ENCODE measurements at places on chromosomes 11 and 22. TPM values are rescaled to one million over a fixed set of nuclear protein-coding genes. Genes with fewer than 3 reads are reported as not detected.

DNA sequence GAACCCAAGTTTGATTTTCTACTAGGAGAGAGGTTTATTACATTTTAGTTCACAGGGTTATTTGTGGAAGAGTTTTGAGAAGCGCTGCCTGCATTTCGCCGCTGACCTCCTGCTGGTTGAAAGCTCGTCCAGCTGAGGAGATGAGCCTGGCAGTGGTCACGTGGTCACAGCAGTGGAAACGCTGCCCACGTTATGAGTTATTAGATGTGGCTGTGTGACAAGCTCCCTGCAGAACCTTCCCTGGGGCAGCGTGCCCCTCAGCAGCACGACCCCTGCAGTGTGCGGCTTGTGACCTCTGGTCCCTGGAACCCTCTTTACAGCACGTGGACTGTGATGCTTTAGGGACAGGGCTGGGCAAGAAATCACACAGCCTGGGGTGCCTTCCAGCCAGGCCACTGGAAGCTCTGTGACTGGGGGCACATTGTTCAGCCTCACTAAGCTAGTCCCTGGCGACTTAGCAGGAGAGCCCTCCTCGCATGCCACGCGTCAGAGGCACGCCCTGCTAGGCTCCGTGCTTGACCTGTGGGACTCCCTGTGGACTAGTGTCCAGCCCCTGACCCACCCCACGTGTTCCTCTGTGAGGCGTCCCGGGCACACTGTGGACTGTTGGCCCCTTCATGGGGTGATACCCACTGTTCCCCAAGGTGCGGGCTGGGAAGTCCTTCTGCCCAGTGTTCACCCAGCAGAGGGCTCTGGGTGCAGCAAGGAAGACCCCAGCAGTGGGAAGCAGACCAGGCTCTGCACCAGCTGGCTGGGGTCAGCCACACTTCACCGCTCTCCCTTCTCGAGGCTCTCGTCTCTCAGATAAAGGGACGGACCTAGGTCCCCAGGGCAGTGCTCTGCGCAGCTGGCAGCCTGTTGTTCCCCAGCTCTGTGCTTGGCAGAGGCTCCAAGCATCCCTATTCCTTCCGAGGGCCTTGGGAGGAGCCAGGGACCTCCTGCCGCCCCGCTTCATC, 349.5 kb downstream of the TBC1D22A start:
- no peak for DNase-seq

CST6 gene
- 0.95 TPM for total RNA-seq

C22orf42 gene
- total RNA-seq: not detected

KCNJ5 gene
- total RNA-seq: 2.1 TPM

OR11H1 gene
- not detected for total RNA-seq

DNA sequence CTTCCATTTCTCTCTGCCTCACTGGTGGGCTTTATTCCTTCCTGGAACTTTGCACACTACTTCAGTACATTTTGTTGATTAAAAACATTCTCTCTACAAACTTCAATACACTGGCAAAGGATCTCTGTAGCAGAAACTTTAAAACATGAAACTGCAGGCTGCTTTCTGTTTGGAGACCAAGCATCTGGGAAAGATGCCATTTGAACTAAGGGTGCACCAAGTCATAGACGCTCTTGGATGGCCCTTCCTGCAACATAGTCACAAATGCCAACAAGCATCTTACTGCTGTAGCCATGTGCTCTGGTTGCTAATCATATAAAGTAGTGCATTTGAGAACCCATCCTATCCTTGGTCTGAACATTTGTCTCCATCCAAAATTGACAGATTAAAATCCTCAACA, 56.4 kb downstream of the SNX19 start:
- no peak for DNase-seq

GRCh38 chr11:57460758-57461749, 726 bp downstream of the RTN4RL2 start:
- no peak for DNase-seq

BID gene
- 6.8 TPM for total RNA-seq

TENM4 gene
- 74.1 TPM for total RNA-seq

- peak; percentile 61 for DNase-seq
Observed at GRCh38 chr11:125165111-125165842, 726 bp downstream of the PKNOX2 start.

DNA sequence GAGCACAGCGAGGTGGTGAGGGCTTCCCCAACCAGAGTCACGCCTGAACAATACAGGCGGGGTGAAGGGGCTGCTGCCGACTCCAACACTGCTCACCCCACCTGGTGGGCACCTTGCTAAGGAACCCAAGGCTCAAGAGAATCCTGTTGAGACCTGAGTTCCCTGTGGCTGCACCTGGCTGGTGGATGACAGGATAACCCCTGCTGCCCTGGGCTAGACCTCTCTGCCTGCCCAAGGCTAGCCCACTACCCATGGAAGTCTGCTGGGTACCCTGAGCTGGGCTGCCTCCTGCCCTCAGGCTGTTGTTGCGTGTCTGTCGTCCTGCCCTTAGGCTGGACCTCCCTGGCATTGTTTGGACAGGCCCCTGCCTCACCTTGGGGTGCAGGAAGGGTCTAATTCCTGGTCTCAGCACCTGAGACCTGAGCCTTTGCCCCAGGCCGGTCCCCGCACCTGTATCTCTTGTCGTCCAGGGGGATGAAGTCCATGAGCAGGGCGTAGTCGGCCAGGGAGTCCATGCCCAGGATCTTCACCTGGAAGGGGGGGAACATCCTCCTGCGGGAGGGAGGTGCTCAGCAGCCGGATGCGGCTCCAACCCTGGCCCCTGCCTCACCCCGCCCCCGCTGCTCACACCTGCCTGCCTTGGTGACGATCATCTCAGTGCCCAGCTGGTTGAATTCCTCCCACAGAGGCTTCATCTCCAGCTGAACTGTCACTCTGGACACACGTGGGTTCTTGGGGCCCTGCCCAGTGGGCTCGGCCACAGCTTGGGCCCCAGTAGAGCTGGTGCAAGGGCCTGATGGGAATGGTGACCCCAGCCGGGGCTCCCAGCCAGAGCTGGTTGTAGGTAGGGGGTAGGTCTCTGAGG, 4.9 kb upstream of the NUDT8 start:
- DNase-seq: peak; percentile 15

GRIA4 gene
- 0.20 TPM for total RNA-seq

GRCh38 chr11:134755535-134755934, 343.5 kb upstream of the B3GAT1 start:
- no peak for DNase-seq

UBXN1 gene
- 161 TPM for total RNA-seq

DNA sequence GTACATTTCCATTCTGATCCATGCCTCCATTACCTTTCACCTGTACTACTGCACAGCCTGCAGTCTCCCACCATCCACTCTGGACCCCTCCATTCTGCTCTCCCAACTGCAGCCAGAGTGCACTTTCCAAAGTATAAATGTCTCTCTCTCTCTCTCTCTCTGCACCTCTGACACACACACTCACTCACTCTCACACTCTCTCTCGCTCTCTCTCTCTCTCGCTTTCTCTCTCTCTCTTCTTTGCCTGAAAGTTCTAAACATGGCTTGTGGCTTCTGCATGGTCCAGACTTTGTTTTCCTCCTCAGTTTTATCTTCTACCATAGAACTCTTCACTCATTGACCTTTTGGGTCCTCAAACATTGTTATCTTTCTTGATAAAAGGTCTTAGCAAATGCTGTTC, 76.6 kb downstream of the WNT11 start:
- no peak for DNase-seq

All from ovary (tissue), 10 donors.